AG08395 (cell line): ENCODE measurements at places on chromosomes 2 and 18.

- no peak for DNase-seq
Measured at GRCh38 chr18:35134190-35134730, 93.0 kb downstream of the MAPRE2 start.

GRCh38 chr2:218716070-218716469 is 5.4 kb downstream of the TTLL4 start:
- DNase-seq = no peak

DNA sequence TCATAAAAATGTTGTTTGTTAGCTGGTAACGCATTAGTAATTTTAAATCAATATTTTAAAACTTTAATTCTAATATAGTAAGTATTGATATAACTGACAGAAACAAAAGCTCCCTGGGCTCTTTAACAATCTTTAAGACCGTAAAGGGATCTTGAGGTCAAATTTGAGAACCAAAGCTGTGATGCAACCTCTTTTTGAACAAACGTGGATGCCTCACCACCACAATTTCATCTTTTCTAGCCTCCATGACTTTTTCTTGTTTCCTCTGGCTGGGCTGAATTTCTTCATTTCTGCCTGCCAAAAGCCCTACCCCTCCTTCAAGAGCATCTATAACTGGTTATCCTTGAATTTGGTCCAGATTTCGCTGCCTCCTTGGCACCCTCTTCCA is 563 bp upstream of the POLE4 start:
- DNase-seq = no peak

DNA sequence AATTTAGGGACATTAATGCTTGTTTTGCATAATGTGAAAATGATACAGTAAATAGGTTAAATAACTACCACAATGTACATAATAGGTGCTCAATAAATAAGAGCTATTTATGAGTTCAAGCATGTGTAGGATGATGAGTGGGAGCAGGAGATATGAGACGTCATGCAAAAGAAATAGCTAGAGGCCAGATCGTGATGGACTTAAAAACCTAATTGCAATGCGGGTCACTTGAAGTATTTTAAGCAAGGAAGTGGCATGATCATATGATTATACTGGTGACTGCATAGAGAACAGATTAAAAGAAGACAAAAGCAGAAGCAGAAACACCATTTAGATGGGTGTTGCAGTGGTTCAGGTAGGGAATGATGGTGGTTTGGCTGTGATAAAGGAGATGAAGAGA is 78.0 kb downstream of the HNMT start:
- DNase-seq = no peak

GRCh38 chr2:197158591-197159550 is 151.7 kb downstream of the ANKRD44 start:
- DNase-seq = no peak

GRCh38 chr2:210539578-210540416 is 16.6 kb upstream of the CPS1 start:
- DNase-seq = no peak

- no peak for DNase-seq
Measured at GRCh38 chr18:42425025-42425424, 470.0 kb downstream of the PIK3C3 start.

DNA sequence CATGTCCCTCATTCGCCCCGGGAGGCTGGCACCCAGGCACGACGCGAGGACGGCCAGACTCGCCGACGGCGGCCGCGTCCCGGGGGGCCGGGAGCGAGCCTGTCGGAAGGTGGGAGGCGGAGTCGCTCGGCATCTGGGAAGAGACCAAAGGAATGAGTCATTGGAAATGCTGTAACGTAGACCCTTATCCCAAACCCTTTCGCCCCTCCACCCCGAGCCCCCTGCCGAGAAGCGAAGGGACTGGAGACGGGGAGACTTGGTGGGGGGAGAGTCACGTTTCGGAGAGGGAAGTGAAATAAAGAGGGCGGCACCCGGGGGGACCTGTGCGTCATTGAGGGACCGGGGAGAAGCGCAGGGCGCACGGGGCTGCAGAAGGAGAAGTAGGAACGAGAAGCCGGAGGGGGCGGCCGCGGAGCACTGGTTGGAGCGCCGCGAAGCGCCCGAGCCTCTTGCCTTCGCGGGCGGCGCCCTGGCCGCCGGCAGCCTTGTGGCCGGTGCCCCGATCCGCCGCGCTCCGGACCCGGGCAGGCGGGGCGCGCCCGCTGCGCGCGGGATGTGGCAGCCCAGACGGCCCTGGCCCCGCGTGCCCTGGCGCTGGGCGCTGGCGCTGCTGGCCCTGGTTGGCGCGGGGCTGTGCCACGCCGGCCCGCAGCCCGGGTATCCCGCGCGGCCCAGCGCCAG is at the start of gene EMILIN2:
TSS of gene EMILIN2 (plus strand) at position 371 of the 681 bp plus-strand sequence. CDS start at position 554, 183 bp downstream.
- peak; percentile 47 for DNase-seq

DNA sequence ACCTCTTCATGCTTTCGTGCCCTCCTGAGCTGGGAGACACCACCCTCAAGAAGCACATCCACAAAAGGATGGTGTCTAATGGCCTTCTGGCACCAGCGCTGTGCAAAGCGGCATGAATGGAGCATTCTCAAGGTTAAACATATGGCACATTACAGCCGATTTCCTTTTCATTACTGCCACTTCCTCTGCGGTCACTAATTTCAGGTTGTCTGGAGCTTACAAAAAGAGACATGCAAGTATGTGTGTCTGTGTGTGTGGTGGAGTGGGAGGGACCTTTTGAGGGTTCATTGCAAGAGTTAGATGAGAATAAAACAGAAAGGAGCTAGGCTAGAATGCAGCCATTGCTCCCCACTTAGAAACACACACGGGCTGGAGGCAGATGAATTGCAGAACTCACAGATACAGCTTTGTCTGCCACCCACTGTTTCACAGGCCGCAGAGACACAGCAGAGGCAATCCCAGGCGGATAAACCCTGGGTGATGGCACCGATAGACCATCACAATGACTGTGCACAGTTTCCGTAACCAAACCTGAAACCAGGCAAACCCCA is 76.0 kb downstream of the TGIF1 start:
- DNase-seq = no peak

DNA sequence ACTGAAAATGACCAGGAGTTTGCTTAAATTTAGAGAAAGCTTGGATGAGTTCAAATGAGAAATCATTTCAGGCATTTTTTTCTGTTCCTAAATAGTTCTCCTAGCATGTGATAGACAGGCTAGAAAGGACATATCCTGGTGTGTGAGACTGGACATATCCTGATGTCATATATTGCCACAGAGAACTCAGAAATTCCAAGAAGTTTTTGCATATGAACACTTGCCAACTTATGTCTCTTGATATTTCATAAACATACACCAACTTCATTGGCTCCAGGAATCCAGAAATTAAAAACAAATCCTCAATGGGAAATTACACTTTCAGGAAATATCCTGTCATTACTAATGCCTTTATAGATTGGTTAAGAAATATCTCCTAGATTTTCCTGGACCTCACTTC is 2.9 kb upstream of the SERPINB4 start:
- no peak for DNase-seq

DNA sequence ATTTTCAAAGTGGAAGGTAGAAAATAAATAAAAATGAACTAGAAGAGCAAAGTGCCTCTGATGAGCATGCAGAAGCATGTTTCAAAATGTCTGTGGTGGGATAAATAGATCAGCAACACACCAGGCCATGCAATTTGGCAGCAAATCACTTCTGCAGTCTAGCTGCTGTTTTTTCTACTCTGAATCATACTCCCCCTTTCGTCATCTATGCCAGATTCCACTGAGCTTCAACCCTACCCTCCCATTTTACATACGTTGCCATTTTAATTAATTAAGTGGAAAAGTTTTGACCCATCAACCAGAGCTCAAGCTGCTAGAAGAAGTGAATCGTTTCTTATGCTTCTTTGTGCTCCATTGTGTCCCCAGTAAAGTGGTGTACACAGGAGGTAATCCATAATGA is 79.3 kb downstream of the NRXN1 start:
- no peak for DNase-seq

DNA sequence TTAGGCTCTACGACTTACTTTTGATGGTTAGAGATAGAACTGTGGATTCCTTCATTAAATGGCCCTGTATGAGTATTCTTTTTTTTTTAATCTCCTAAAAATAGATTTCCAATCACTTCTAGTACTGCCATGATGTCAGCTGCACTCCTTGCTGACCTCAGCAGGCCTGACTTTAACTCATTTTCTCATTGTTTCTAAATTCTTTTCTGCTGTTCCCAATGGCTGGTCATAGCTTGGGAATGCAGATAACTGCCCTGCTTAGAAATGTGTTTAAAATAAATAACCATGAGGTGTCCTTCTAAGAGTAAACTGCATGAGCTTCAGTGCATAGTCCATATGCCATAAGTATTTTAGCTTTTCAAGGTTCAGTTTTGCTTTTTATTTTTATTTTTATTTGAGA is 15.7 kb downstream of the CCDC85A start:
- peak; percentile 81 for DNase-seq

DNA sequence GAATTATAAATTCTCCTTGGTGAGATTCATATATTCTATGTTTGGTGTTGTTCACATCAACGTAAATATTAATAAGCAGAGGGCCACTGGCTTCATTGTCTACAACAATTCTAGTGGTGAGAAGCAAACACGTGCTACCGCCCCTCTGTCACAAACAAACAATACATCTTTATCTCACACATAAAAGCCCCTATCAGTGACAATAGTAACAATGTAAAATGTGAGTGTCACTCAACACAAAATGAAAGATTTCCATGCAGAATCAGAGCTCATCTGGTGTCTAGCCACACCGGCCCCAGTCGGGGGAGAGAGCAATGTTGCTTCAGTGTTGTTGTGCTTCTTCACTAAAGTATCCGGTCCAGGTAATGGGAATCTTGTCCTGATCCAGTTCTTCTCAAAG is 932.6 kb downstream of the SOCS6 start:
- DNase-seq = no peak

GRCh38 chr2:146135245-146135644 is 1615.3 kb upstream of the ZEB2 start:
- no peak for DNase-seq

- DNase-seq = no peak
Measured at GRCh38 chr2:200225951-200226350, 80.5 kb upstream of the SPATS2L start.

GRCh38 chr2:132617989-132618388 is 52.0 kb downstream of the LYPD1 start:
- DNase-seq = no peak

DNA sequence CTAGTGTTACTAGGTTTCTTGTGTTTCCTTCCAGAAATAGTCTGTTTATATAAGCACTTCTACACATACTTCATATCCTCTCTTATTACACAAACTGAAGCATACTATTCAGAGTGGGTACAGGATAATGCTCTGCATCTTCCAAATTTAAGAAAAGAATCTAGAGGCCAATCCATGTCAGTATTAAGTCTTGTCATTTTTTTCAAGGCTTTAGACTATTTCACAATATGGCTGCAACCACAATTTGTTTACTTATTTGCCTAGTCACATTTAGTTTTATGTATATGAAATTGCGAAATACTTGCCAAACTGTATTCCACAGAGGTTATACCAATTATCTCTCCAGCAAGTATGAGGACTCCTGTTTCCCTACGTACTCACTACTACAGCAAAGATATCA is 27.9 kb downstream of the IWS1 start:
- no peak for DNase-seq

DNA sequence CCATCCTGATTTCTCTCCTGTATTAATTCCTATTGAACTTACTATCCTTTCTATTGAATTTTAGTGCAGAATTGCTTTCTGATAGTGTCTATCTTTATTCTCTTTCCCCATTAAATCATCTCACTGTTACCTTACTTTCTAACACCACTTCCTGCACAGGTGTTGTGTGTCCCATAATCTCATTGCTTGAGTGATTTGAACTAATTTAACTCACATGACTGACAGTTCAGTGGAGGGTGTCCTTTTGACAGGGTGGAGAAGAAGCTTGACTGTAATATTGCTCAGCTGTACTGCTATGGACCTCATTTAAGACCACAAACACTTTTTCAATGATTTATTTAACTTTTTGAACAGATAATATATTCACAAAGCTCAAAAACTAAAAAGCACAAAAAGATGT is 211.8 kb downstream of the NRXN1 start:
- no peak for DNase-seq

DNA sequence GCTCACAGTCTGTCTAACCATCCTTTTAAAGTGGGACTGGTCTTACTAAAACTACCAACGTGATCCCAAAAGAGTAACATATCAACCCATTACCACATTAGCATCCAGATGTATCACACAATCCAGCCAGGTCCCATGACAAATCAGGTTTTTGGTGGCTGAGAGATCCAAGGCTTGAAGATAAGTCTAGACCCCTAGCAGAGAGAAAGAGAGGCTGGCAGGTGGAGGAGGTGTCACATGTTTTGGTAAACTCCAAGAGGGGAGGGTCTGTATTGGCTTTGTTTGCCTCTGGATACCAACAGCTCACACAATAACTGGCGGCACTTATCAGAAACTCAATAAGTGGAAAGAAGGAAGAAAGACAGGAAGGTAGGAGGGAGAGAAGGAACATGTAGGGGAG is 357.6 kb downstream of the SS18 start:
- DNase-seq = no peak

- no peak for DNase-seq
Measured at GRCh38 chr2:50808694-50809093, 223.2 kb downstream of the NRXN1 start.

GRCh38 chr2:31711737-31712136 is 131.0 kb upstream of the SRD5A2 start:
- DNase-seq = no peak

DNA sequence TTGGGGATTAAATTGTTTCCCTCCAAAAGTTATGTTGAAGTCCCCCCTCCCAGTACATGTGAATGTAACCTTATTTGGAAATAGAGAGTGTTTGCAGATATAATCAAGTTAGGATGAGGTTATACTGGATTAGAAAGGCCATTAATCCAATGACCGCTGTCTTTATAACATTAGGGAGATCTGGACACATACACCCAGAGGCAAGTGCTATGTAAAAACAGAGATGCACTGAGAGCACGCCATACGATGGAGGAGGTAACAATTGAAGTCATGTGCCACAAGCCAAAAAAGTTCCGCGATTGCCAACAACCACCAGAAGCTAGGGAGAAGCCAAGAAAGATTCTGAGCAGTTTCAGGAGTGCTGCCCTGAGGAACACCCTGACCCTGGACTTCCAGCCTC is 153.3 kb downstream of the RNF144A start:
- no peak for DNase-seq

DNA sequence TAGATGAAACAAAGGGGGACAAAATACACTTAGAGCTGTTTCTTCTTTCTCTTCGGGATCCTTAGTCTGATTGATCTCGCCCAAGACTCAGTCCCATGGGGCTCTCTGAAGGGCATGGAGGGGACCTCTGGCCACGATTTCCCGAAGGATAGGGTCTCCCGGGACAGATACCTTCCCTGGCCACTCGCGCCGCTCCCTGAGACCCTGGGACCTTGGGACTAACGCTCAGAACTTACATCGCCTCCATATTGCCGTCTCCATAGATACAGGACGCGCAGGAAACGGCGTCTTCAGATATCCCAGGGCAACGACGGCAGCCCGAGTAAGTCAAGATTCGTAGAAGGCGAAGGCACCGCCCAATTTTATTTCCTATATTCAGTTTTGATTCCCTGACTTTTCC is at the start of gene CFAP65:
TSS of gene CFAP65 (minus strand) at position 265 of the 400 bp plus-strand sequence. CDS start 2,468 bp downstream, outside the sequence.
- DNase-seq = peak; percentile 56

DNA sequence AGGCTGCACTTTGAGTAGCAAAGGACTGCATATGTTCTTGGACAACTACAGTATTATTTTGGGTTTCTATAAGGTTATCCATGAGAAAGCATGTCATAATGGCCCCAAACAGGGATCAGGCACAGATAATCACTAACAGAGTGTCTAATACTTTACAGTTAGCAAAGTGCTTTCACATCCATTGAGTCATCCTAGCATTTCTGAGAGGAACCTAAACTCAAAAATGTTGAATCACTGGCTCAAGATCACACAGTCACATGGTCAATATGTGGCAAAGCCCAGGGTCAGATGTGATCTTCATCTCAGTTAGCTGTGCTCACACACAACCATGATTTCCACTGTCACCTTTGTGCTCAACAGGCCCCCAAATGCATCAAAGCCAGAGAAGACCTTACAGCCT is 156.1 kb upstream of the VRK2 start:
- DNase-seq = peak; percentile 50
